ENCODE measurements at places on chromosomes 2 and 18.

DNA sequence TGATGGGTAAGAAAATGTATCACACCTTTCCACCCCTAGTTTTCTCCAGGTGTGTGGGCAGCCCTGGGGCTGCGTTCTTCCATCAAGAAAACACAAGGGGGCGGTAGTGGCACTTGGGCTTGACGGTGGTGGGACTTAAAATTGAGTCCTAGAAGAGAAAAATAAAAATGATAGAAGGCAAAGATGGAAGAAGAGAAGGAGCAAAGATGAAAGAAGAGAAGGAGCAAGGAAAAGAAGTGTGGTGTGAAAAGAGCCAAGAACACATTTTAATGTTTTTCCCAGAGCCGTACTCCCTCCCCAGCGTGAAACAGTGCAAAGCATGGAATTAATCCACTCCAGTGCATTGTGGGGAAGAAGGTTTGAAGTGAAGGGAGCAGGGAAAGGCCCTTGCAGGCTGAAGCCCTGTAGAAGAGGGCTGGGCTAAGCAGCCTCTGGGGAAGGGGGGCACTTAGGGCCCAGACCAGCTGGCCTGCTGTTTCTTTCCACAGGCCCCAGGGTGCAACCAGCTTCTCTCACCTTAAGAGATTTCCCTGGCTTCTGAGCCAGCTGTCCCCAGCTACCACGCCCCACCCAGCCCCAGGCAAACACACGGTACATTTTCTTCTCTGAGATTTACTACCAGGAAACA, 256.8 kb downstream of the RNF152 start:
- peak; percentile 76 for DNase-seq

DNA sequence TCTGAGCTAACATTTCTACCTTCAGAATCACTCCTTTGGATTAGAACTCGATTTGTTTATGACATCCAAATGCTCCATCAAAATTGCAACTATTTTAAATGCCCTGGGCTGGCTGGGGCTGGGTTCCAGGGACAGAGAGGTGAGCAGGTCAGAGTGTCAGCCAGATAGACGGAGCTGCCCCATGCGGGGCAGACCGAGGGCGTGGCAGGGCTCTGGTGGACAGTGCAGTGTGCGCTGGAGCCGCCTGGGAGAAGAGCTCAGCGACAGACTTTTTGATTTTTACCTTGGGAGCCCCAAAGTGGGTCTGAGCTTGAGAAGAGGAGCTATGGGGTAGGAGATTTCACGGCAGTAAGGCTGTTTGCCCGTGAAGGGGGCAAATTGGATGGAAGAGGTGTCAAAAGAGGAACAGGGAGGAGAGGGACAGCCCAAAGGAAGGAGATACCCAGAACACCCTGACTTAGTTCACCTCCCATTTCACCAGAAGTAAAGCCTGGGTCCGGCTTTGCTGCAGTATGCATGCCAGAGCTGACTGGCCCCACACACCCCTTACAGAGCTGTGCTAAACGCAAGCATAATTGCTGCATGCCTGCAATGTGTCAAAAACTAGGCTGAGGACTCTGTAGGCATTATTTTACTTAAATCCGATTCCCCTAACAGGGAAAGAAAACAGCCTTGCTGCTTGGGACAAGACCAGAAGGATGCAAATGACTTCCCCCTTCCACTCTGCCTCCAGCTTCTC, 33.7 kb downstream of the EN1 start:
- DNase-seq: no peak

GRCh38 chr2:236935631-236936445, 149.9 kb upstream of the COPS8 start:
- DNase-seq: no peak

DNA sequence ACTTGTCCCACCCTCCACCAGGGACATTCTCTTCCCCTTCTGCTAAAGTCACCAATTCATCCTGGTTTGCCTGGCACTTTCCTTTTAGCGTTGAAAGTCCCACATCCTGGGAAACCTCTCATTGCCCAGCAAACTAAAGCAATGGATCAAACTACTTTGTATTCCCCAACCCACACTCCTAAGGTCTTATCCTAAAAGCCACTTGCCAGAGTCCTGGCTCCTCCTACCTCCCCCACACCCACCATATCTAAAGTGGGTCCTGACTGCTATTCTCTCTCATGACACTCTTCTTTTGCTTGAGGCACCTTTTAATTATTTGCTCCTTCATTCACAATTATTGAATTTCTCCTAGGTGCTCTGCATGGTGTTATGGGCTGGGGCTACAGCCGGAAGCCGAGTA, 40.6 kb downstream of the GKN2 start:
- DNase-seq: no peak

GRCh38 chr2:236582968-236583367, 13.3 kb downstream of the ACKR3 start:
- no peak for DNase-seq

DNA sequence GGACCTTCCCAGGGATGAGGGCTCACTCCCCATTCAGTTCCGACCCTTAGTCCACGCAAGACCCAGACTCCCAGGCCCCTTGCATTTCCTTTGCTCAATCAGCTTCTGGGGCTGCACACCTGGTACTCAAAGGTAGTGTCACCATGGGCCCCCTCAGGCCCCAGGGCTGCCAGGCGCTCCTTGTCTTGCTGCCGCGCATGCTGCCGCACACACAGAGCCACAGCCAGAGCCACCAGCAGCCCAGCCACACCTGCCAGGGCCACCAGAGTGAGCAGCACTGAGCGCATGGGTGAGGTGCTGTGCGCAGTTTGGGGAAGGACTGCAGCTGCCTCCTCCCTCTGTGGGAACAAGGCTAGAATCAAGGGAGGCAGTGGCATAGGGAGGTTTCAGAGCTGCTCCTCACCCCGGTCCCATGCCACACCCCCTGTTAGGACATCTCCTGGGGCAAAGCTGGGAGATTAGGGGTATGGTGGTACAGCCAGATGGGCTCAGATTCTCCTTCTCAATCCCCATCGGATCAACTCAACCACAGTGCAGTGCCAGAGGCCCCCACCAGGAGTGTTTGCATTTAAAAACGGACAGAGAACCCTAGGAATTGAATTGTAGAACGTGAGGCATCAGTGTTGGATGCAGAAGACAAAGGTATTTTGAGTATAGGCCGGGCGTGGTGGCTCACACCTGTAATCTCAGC, 11.3 kb downstream of the PTPRN start:
- DNase-seq: no peak

DNA sequence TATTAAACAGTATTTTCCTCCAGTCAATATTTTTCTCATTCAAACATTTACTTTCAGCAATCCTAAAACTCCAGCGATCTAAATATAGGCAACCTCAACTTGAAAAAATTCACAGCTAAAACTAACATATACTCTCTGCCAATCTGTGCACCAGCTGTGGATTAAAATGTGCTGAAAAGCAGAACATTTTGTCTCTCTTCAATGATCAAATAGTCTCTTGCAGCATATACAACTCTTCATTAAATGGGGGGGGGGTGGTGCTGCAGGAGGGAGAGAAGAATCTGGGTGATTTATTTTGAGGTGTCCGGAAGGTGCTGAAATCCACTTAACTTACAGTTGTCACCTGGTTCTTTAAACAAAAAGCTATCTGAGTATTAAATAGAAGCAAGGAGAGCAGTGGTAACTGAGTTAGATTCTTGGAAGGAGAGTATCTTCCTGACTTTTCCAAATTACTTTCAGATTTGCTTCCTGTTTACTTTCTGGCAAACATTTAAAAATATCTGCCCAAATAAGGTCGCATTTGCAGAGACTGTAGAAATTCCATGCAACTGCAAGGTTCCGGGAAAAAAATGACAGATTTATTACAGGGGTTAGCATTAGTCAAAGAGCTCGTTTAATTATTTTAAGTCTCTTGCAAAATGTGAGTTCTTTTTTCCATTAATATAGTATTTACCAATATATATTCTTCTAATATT, 904.7 kb upstream of the ACVR2A start:
- no peak for DNase-seq

- no peak for DNase-seq
These were observed 37.6 kb downstream of the SLC14A1 start for GRCh38 chr18:45761512-45762114.

DNA sequence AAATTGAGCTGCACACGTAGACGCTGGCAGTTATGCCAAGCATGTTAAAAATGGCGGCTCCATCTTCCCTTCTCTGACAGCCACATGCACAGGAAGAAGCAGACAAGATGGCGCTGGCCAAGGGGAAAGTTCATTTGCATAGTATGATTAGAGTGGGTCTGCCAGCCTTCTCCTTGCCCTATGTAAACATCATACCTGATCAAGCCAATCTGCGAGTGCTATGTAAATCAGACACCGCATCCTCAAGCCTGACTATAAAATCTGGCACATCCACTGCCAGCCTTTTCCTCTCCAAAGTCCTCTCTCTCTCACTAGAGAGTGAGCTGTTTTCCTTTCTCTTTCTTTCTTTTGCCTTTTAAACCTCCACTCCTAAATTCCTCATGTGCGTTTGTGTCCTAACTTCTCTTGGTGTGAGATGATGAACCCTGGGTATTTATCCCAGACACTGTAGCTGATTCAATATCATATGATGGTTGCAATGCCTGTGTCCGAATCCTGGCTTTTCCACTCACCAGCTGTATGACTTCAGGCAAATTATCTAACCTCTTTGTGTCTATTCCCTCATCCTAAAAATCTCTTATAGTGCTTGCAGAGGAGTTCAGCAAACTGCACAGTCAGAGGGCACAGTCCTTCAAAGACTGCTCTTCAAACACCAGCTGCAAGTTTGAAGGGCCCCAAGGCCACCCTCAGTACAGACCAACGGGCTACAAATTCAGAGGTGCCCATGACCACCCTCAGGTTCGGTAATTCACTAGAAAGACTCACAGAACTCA, 39.3 kb upstream of the ITSN2 start:
- DNase-seq: peak; percentile 14

- peak; percentile 64 for DNase-seq
These were observed 34.9 kb upstream of the CYP26B1 start for GRCh38 chr2:72182547-72182946.

- peak; percentile 59 for DNase-seq
These were observed 591 bp downstream of the ASXL2 start for GRCh38 chr2:25877431-25878360.

GRCh38 chr2:221334481-221335218, 237.5 kb downstream of the EPHA4 start:
- no peak for DNase-seq

DNA sequence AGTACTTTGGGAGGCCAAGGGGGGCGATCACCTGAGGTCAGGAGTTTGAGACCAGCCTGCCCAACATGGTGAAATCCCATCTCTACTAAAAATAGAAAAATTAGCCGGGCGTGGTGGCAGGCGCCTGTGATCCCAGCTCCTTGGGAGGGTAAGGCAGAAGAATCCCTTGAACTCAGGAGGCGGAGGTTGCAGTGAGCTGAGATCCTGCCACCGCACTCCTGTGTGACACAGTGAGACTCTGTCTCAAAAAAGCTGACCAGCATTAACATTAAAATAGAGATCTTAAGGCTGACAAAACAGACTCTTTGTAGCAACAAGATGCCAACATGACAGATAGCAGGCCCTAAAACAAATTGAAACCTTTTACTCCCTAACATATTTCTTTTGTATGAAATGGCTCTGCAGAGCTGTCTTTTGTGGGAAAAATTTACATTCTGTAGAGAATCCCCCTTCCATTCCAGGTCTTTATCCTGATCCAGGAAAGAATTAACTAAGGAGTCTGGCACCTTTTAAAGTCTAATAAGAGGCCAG, 213.9 kb downstream of the RAB3GAP1 start:
- no peak for DNase-seq

- DNase-seq: no peak
These were observed 68.7 kb downstream of the VWA3B start for GRCh38 chr2:98155716-98156115.

- DNase-seq: no peak
These were observed 40.2 kb downstream of the FMNL2 start for GRCh38 chr2:152375174-152375573.

GRCh38 chr2:214740867-214741395, 68.6 kb downstream of the BARD1 start:
- no peak for DNase-seq

DNA sequence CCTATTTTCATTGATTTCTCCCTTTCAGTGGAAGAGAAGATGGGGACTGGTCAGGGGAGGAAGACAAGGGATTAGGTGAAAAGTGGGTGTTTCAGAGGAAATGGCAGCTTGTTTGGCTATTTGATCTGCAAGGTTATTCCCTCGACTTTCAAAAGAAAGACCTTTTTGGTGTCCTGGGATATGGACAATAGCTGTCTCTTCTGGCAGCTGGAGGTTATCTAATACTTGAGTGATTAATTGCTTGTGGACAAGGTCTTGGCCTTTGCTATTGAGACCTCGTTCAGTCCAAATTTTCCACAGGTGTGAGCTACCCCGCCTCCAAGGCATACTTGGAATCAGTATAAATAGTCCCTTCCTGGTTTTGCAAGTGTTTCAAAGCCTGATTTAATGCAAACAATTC, 33.3 kb upstream of the TRAPPC8 start:
- no peak for DNase-seq

GRCh38 chr2:239644011-239644410, 243.2 kb upstream of the HDAC4 start:
- peak; percentile 31 for DNase-seq

DNA sequence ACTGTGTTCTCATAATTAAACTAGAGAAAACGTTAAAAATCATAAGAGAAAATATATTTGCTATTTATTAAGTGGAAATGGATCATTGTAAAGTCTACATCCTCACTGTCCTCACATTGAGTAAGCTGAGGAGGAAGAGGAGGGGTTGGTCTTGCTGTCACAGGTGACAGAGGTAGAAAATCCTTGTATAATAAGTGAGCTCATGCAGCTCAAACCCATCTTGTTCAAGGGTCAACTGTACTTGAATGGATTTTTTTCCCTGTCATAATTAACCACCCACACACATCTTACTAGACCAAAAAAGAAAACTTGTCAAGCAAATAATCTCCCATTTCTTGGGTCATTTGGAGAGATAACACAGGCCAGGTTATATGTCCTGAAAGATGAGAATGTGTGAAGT, 231.2 kb downstream of the NEDD4L start:
- DNase-seq: no peak

- DNase-seq: peak; percentile 37
These were observed 117.0 kb upstream of the EML6 start for GRCh38 chr2:54606393-54606958.

DNA sequence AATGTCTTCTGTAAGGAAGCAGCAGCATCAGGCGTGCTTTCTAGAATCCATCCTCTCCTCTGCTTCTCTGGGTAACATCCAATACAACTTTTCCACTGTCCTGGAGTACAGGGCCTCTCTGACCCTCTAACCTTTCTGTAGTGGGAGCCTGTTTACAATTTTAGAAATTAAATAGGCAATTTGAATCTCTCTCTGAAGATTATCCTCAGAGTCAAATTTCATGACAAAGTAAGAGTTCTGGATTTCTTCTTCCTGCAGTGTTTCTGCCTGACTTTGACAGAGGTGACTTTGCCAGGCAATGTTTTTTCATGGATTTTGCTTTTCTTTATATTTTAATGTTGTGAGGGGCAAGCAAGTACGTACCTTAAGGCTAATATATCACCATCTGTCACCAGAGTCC, 558.4 kb downstream of the PARD3B start:
- no peak for DNase-seq

GRCh38 chr2:40043641-40044040, 264.6 kb upstream of the THUMPD2 start:
- DNase-seq: no peak

GRCh38 chr2:236744281-236744705, 174.7 kb downstream of the ACKR3 start:
- DNase-seq: no peak

All from left lobe of liver (tissue), 2 donors.